ENCODE measurements at places on chromosomes 4 and X. TPM values are rescaled to one million over a fixed set of nuclear protein-coding genes. Genes with fewer than 3 reads are reported as not detected.

DNA sequence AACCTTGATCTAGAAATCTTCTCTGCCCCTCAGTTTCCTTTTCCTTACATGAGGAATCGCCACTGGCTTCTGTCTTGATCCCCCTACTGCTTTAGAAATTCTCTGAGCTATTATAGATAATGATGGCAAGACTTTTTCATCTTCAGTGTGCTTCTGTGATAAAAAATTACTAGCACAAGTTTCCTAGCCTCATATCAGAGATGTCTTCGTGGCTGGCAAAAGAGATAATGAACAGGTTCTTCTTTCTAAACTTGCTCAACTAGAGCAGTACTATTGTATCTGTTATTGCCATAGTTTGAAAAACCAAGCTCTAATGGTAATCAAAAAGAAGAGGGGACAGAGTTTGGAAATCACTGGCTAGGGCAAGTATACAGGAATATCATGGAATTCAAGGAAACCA, 4.1 kb upstream of the PDGFC start:
- no peak overlapping the region for H3K27ac ChIP-seq
- H3K4me1 ChIP-seq = no peaks in the 10 kb centered on the region
- H3K36me3 ChIP-seq = no peaks in the 10 kb centered on the region

DNA sequence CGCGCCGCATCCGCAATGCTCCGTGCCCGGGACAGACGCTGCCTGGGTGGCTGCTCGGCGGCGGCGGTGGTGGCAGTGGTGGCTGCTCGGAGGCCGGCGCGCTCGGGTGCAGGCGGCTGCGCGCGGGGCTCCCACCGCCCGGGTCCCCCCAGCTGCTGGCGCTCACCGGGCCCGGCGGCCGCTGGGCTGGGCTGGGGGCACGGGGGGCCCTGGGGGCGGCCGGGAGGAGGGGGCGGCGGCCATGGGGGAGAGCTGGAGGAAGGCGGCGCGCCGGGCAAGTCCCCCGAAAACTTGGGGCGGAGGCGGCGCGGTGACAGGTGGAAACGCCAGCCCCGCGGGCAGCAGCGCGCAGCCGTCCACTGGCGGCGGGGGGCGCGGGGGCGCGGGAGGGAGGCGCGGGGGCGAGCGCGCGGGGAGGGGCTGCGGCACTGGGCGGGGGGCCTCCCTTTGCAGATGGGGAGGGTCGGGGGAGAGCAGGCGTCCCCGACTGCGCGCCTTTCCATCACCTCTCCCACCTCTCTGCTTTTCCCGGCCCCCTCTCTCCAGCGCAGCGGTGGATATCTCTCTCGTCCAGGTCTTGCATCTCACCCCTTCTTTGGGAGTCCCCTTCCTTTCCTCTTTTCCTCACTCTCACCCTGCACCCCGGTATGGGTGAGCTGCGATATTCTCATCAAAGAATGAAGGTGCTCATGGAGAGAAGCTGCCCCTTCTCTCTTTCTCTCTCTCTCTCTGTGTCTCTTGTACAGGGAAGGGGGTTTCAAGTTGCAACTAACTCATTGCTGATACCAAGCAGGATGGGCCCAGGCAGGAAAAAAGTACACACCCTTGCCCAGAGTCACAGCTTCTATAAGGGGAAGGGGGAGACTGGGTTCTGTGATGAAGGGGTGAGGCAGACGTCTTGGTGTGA, 83.7 kb upstream of the DHRSX start:
- H3K36me3 ChIP-seq = no peaks in the 10 kb centered on the region
- peak; percentile 40 for DNase-seq
- no peak overlapping the region for H3K27ac ChIP-seq
- peak overlapping the region; percentile 86 for H3K4me3 ChIP-seq
- peaks cover 8% of the 10 kb centered on the region for H3K4me1 ChIP-seq

- peak; percentile 73 for DNase-seq
- no peak within 1 kb of the TSS for H3K27ac ChIP-seq
- no peaks in the 10 kb centered on the region for H3K27me3 ChIP-seq
Observed at GRCh38 chr4:986879-987623, at the start of gene IDUA. IDUA (plus strand) TSS chr4:987044; CDS start chr4:987085, 41 bp downstream.

- H3K4me1 ChIP-seq = no peaks in the 10 kb centered on the region
- H3K36me3 ChIP-seq = no peaks in the 10 kb centered on the region
- H3K4me3 ChIP-seq = no peak overlapping the region
- no peaks in the 10 kb centered on the region for H3K27me3 ChIP-seq
Observed at GRCh38 chr4:39591290-39591689, 47.4 kb downstream of the SMIM14 start.

DNA sequence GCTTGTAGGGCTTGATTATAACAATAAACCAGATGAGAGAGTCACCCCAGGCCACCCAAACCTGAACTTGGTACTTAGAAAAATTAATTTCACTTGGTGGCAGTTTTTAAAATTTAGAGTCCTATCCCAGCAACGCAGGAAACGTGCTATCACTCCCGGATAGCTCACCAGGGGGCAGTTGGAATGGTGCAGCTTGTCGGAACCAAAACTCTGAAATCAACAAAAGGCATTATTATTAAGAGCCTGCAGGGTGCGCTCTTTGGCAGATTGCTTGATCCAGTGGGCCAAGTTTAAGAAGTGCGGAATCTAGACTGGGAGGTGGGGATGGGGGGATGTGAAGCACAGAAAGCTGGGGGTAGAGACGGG, 2.4 kb downstream of the FRAS1 start:
- DNase-seq = peak; percentile 73
- peak overlapping the region; percentile 96 for H3K4me3 ChIP-seq
- no peaks in the 10 kb centered on the region for H3K36me3 ChIP-seq
- no peak overlapping the region for H3K27ac ChIP-seq

The SNCA gene
- 8.5 TPM for total RNA-seq

The IL3RA gene
- total RNA-seq = not detected

DNA sequence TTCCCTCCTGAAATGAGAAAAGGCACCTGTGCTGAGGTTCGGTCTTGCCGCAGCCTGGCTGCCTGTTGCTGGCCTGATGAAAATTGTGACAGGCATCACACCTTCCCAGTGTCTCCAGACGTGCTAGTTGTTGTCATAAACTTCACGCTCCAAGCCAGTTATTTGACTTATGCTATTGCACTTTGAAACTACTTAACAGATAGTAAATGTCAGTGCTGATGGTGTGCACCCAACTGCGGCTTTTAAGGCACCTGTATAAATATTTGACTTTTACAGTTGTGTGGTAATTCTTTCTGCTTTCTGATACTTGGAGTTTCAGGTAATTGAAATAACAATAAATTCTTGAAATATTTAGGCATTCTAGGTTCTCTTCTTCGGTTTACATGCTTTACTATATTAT, 1.8 kb downstream of the WWC2 start:
- H3K27me3 ChIP-seq = no peaks in the 10 kb centered on the region
- DNase-seq = no peak
- H3K27ac ChIP-seq = no peak overlapping the region
- peaks cover 6% of the 10 kb centered on the region for H3K4me1 ChIP-seq
- peak overlapping the region; percentile 82 for H3K4me3 ChIP-seq
- no peaks in the 10 kb centered on the region for H3K36me3 ChIP-seq

DNA sequence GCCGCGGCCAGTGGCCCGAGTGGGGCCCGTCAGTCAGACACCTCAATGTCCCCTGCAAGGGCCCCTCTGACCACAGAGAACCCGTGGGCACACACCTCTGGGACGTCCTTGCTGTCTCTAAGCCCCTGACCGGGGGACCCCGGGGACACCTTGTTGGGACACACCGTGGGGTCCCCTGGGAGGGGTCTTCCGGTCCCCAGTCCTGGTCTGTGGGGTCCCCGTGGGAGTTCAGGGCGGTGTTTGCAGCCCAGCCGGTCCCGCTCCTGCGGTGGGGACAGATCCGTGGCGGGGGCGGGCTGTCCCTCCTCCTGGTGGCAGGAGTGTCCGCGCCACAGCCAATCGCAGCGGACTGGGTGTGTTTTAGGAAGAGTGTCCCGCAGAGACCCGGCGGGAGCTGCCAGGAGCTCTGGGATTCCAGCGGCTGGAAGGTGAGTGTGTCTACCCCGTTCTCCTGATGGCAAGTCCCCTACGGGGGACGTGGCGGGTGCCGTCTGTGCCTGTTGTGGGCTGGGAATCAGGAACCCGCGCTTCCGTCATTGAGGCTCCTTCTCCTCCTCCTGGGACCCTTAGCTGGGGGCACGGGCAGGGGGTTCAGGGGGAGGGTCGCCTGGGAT, 5.1 kb upstream of the PLCXD1 start:
- H3K4me1 ChIP-seq = peaks cover 4% of the 10 kb centered on the region
- peak overlapping the region; percentile 74 for H3K4me3 ChIP-seq
- H3K27ac ChIP-seq = no peak overlapping the region
- H3K27me3 ChIP-seq = no peaks in the 10 kb centered on the region

DNA sequence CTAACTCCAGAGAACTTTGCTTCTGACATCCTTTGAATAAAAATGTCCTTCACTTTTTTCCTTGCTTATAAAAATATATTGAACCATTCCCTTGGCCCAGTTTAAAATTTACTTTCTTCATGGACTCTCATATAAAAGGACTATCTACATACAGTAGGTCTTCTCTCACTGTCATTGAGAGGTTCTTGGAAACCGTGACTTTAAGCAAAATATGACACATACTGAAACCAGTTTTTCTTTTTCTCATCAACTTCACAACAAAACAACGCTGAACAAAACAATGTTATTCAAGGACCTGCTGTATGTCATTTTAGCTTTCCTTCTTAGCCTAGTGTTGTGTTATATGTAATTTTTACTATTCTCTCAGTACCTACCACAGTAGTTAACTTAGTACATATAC, 496.8 kb downstream of the CENPC start:
- no peak overlapping the region for H3K4me3 ChIP-seq
- no peak overlapping the region for H3K27ac ChIP-seq
- no peaks in the 10 kb centered on the region for H3K36me3 ChIP-seq
- H3K27me3 ChIP-seq = no peaks in the 10 kb centered on the region

DNA sequence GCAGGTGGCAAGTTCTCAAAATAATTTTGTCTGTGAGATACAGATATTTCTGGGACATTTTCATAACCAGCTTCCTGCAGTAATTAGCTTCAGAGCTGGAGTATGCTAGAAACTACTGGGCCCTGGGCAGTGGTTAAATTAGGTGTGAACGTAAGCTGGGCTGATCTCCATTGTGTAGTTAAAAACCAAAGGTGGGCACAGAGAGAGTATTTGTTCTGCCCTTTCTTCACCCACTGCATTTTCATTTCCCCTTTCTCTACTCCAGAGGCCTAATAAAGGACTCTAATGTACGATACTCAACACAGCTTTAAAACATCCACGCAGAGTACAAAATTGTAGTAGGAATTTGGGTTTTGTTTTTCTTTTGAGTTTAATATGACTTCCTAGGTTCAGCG, 252.7 kb downstream of the SPRY1 start:
- 0 out of 2 replicates have a peak, but pooled peaks cover 3% of the 10 kb centered on the region for H3K4me1 ChIP-seq
- no peak for DNase-seq
- H3K27me3 ChIP-seq = no peaks in the 10 kb centered on the region
- no peak overlapping the region for H3K4me3 ChIP-seq
- H3K36me3 ChIP-seq = no peaks in the 10 kb centered on the region
- H3K27ac ChIP-seq = no peak overlapping the region

The HERC6 gene
- 8.2 TPM for total RNA-seq

GRCh38 chrX:78708262-78708661, 39.3 kb upstream of the LPAR4 start:
- H3K4me3 ChIP-seq = no peak overlapping the region
- no peak overlapping the region for H3K27ac ChIP-seq
- H3K27me3 ChIP-seq = no peaks in the 10 kb centered on the region
- H3K4me1 ChIP-seq = no peaks in the 10 kb centered on the region
- DNase-seq = peak; percentile 46
- H3K36me3 ChIP-seq = no peaks in the 10 kb centered on the region

The GPAT3 gene
- 1.8 TPM for total RNA-seq

The MTNR1A gene
- total RNA-seq = 0.97 TPM

The F8A1 gene
- total RNA-seq = 18.8 TPM

GRCh38 chr4:178632415-178632814, 1190.2 kb upstream of the AGA start:
- H3K27me3 ChIP-seq = no peaks in the 10 kb centered on the region
- DNase-seq = no peak
- H3K4me3 ChIP-seq = no peak overlapping the region

The INPP4B gene
- total RNA-seq = 0.07 TPM

- no peak for DNase-seq
- H3K27ac ChIP-seq = no peak overlapping the region
- H3K4me3 ChIP-seq = no peak overlapping the region
- H3K4me1 ChIP-seq = no peaks in the 10 kb centered on the region
Observed at GRCh38 chrX:94937491-94937890, 1263.5 kb downstream of the FAM133A start.

The GPR34 gene
- total RNA-seq = not detected

GRCh38 chr4:139457318-139457717, 3.4 kb downstream of the RAB33B start:
- no peaks in the 10 kb centered on the region for H3K4me1 ChIP-seq
- H3K4me3 ChIP-seq = no peak overlapping the region
- no peaks in the 10 kb centered on the region for H3K27me3 ChIP-seq

The SYTL4 gene
- total RNA-seq = 0.13 TPM

DNA sequence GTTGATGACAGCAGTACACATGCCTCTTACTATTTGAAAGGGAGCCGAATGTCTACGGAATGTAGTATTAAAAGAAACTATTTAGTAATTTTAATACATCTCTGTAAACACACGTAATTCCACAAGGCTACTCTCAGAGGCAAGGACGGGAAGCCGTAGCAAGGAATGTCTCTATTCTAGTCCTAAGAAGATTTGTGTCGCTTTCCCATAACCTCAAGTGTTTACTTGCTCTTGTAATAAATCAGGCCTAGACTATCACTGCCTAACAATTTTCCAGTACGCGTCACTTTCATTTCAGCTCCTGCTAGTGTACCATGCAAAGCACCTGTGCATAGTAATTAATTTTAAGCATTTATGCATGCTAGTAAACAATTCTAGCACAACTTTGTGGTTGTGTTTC, 86.7 kb downstream of the OR13H1 start:
- no peaks in the 10 kb centered on the region for H3K36me3 ChIP-seq
- H3K4me3 ChIP-seq = no peak overlapping the region
- no peak overlapping the region for H3K27ac ChIP-seq
- no peak for DNase-seq
- no peaks in the 10 kb centered on the region for H3K27me3 ChIP-seq

The FAAH2 gene
- 6.9 TPM for total RNA-seq

DNA sequence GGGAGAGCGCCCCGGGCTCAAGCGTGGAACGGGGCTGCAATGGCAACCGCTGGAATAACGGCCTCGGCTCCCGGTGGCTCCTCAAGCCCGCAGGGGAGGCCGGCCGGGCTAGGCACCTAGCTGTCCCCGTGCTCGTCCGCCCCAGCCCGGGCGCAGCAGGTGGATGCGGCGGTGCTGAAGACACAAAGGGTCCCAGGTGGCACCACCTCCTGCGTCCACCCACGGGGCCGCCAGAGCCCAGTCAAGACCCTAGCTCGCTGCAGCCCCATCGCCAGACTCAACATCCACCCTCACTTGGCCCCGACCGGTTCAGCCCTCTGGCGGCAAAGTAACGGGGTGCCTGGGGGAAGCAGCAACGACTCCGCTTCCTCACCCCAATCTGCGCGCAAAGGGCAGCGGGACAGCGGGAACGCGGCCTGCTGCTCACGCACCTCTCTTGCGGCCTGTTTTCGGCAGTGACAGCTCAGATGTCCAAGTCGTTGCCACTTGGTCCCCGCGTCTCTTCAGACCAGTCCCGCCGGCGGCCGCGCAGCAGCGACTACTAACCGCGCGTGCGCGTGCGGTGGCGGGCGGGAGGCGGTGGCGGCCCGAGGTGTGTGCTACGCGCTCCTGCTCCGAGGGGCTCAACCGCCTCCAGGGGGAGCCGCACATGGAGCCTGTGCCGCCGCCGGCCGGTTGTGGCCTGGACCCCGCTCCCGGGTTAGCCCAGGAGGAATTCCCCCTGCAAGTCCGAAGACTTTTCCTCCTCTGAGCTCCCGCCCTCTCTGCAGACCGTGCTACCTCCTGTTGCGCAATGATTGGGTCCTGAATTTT, at the start of gene CLGN:
Gene CLGN, minus strand, starts transcription at position 543 of the 813 bp plus-strand sequence. CDS start 14,570 bp downstream, outside the sequence.
- H3K4me1 ChIP-seq = no peaks in the 10 kb centered on the region
- H3K27ac ChIP-seq = no peak within 1 kb of the TSS
- no peaks in the 10 kb centered on the region for H3K36me3 ChIP-seq
- H3K27me3 ChIP-seq = no peaks in the 10 kb centered on the region
- H3K4me3 ChIP-seq = peak within 1 kb of the TSS; percentile 88
- peak; percentile 93 for DNase-seq
